HuH-7.5 (cell line): ENCODE measurements at places on chromosomes 5 and 9.

DNA sequence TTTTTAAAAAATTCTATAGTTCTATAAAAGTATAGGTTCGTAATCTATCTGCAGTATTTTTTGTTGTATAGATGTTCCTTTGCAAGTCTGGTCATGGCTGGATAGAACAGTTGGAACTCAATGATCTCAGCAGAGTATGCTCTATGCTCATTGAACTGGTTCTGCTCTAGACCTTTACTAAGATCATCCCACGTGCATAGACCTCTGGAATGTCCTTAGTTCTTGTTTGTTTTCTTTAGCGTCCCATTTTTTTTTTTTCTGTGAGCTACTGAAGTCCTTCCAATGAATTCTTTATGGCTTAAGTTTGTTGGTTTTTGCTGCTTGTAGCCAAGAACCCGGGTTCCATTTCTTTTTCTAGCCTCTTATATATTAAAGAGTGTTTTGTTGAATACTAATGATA, 3.5 kb downstream of the TMEM38B start:
- DNase-seq: no peak

DNA sequence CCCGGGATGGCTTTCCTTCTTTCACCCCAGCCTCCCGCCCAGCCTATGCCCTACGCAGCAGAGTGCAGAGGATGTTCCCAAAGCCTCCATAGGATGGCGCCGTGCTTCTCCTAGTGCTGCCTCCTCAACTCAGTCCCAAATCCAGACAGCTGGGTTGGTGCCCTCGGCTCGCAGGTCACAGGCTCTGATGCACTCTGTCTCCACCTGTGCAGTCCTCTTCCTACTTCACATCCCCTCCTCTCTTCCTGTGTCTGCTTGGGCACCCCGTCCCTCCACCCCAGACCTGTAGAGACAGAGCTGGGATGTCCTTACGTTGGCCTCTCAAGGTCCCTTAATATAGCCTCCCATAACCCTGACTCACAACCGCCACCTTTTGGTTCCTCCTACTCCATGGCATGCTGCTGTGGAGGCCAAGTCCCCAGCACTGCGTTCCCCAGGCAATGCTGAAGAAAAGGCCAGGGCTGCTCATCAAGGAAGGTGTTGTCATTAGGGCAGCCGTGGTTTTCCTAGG, 314.4 kb downstream of the GADD45G start:
- no peak for DNase-seq

GRCh38 chr5:139482050-139482889, at the start of gene STING1:
Gene STING1, minus strand, starts transcription at chr5:139482758. Its CDS starts 1,054 bp downstream, at chr5:139481704.
- DNase-seq: no peak

DNA sequence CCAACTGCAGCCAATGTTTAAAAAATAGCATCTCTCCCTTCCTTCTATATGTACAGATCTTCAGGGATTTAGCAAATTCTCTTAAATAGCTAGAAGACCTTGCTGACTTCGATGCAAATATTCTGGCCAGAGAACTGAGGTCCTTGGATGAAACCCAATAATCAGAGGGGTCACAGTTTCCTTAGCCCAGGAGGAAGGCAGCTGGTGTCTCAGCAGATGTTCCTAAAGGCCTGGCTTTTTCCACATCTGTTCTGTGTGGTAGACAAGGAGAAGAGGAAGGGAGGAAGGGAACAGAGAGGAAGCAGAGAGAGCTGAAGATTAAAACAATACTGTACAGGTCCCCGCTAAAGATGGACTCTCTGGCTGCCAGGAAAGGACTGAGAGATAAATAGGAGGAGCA, 33.1 kb downstream of the BOD1 start:
- no peak for DNase-seq

DNA sequence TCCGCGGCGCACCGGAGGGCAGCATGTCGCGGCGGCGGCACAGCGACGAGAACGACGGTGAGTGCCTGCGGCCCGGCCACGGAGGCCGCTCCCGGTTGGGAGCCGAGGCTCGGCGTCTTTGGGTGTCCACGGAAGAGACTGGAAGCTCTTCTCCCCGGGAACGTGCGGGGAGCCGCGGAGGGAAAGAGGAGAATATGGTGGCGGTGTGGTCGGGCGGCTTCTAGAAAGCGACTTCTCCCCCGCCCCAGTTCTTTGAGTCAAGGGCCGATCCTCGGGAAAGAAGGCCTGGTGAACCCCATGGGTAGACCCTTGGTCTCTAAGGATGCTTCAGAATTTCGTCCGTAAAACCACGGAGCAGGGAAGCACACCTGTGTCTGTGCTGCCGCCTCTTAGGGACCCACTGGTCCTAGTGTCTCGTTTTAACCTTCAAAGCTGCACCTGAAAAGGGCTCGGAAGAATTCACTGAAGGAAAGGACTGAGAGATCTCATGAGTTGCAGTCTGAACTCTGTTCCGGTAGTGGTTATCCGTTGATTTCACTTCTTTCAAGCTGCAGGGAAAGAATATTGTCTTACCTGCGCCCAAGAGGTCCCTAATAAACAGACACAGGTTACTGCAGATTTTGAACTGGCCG, 354 bp downstream of the NCBP1 start:
- DNase-seq: no peak

- DNase-seq: no peak
Observed at GRCh38 chr5:181084621-181085195, 44.6 kb downstream of the BTNL9 start.

DNA sequence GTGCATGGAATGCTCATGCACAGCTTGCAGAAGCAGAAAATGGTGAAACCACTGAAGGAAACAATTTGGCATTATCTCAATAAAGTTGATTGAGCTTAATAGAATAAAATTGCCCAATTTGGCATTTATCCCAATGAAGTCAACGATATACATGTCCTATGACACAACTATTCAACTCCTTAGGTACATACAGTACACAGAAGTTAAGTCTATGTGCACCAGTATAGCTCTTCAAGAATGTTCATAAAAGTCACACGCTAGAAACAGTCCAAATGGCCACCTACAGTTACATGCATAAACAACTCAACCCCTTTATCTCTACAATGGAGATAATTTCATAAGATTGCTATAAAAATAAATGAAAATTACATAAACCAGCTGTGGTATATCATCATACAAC, 184.5 kb downstream of the DENND1A start:
- no peak for DNase-seq

DNA sequence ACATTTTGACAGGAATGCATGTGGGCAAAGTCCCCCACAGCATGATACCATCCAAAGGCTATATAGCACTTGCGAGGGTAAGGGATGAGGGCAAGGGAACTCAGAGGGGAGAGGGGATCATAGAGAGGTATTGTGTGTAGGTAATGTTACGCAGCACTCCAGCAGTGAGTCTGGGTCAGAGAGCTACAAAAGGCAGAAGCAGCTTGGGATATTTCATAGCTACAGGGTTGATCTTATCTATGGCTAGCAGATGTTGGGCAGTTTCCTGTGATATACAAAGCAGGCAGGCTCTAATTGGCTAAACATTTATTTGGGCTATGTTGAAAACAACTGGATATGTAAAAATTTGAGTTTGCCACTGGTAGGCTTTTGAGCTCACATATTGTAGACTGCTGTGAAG, 17.8 kb upstream of the SLCO4C1 start:
- DNase-seq: no peak

- DNase-seq: no peak
Observed at GRCh38 chr9:126203313-126203712, 123.3 kb upstream of the MVB12B start.

DNA sequence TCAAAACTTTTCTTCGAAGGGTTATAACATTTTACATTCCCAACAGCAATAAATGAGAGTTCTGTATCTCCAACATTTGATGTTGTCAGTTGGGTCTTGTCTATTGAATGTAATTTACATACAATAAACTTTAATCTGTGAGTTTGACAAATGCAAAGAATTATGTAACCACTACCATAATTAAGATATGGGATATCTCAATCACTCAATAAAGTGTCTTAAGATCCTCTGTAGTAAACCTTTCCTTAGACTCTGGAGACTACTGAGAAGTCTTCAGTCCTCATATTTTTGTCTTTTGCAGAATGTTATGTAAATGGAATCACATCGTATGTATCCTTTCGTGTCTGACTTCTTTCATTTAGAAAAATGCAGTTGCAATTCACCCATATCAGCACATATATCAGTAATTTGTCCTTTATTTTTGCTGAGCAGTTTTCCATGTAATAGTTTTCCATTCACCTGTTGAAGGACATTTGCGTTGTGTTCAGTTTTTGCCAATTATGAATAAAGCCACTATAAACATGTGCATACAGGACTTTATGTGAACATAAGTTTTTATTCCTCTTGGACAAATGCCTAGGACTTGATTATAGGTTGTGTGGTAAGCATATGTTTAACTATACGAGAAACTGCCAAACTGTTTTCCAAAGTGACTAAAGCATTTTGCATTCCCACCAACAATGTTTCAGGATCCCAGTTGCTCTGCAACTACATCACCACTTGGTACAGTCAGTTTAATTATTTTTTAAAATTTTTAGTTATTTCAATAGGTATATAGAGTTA, 784.6 kb upstream of the ZNF608 start:
- no peak for DNase-seq

DNA sequence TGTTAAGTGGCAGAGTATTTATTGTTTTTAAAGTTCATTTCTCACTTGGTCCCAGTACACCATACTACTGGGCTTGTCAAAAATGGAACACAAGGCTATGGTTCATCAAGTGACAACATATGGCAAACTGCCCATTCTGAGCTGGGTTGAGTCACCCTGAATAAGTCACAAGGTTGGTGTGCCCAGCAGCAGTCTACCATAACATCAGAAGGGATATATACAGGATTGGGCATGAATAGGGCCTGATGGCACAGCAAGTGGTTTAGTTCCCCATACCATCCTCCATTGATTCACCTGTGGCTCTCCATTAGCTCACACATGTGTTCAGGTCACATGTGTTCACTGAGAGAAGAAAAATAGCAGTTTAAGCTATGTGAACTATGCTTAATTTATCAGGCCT, 249.8 kb upstream of the PRDM9 start:
- DNase-seq: no peak

- DNase-seq: no peak
Observed at GRCh38 chr5:112142769-112143270, 276.3 kb downstream of the EPB41L4A start.

DNA sequence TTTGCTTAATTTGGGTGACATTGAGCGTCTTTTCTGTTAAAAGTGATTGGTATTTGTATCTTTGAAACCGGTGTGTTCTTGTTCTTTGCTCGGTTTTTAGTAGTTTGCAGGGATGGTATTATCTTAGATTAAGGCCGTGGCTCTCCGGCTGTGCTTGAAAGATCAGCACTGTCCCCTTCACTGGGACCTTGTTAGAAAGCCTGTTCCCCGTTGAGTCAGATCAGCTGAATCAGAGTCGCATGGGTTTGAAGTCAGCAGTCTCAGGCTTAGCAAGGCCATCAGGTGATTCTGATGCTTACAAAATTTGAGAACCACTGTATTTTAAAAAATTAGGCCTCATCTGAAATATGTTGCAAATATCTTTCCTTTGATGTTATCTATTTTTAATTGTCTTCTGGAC, 5.0 kb downstream of the DIRAS2 start:
- no peak for DNase-seq

DNA sequence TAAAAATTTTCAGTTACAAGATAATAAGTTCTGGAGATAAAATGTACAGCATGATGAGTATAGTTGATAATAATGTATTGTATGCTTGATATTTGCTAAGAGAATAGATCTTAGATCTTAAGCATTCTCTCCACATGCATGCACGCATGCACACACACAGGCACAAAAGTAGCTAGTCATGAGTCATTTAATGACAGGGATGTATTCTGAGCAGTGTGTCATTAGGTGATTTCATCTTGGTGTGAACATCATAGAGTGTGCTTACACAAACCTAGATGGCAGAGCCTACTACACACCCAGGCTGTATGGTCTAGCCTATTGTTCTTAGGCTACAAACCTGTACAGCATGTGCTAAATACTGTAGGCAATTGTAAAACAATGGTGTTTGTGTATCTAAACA, 124.2 kb downstream of the PTTG1 start:
- DNase-seq: no peak

GRCh38 chr5:139377226-139377625, 5.9 kb downstream of the SLC23A1 start:
- DNase-seq: no peak

DNA sequence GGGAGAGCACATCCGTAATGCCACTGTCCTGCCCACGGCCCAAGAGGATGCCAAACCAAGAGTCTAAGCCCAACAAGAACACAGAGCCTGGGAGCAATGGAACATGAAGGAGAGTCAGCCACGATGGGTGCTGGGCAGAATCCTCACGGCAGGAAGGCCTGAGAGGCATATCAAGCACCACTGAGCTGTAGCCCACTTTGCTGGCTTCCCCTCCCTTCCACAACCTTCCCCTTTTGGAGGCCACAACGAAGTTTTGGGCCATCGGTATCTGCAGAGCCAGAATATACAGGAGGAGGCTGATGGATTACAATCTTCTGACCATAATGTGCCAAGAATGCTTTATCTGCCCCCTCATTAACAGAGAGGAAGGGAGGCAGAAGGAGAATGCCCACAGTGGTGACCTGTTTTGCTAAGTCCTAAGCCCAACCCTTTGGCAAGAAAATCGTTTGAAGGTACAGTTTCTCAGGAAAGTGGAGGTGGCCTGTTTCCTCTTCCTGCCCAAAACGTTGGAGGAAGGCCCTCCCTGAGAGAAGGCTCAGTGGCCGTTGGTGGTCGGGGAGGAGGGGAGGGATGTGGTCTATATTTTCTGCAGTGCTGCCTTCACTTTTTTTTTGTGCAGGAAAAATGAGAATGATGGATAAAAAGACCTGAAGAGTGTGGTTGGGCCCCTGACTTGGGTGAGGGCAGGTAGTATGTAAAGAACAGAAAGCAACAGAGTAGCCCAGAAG, 26.2 kb downstream of the MACROH2A1 start:
- DNase-seq: no peak

DNA sequence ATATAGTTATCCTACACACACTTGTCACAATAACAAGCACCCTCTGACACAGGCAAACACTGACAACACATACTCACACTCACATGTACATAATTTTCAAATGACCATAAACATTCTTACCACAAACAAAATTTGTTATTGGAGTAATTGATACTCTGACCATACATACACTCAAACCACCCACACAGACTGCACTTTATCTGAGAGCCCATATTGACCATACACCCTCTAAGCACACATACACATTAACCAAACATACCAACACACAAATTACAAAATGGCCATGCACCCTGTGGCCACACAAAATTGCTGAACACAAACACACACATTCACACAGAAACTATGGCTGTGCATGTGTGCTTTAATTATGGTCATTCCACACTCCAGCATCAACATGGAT, 79.1 kb upstream of the FAM120A start:
- DNase-seq: no peak

GRCh38 chr9:97809666-97810344, 43.2 kb upstream of the FOXE1 start:
- DNase-seq: no peak

DNA sequence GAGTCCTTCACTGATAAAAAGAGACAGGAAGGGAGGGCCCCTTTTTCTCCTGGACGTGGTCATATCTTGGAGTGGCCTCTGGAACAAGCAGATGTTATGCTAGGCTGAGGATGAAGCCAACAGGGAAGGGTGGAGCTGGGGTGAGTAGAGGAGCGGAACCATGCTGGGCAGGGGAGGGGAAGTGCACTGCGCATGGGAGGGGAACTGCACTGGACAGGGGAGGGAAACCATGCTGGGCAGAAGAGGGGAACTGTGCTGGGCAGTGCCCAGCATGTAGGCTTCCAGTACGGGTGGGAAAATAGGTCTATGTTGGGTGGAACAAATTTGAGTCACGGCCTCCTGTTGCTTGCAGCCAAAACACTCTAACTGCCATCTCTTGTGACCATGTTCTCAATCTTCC, 19.3 kb upstream of the IRX4 start:
- no peak for DNase-seq
